ENCODE measurements at places on chromosomes 13 and 19.

DNA sequence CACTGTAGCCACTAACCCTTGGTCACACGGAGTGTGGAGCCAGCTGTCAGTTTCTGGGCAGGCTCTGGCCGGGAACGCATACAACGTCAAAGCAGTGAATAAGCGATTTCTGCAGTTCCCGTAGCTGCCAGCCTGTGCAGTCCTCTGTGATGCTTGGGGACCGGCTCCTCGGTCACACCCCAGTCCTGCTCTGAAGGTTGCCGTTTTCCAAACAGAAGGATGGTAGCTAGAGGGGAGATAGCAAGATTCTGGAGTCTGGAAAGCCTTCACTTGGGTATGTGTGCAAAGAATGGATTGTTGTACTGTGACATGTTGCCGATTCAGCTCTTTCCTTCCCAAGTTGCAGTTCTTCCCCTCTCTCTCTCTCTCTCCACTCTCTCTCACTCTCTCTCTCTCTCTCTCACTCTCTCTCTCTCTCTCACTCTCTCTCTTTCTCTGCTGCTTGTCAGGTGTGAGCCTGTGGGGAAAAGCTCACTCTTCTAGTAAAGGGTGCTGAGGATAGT, 38.7 kb upstream of the C1QTNF9 start:
- peak; percentile 88 for DNase-seq

DNA sequence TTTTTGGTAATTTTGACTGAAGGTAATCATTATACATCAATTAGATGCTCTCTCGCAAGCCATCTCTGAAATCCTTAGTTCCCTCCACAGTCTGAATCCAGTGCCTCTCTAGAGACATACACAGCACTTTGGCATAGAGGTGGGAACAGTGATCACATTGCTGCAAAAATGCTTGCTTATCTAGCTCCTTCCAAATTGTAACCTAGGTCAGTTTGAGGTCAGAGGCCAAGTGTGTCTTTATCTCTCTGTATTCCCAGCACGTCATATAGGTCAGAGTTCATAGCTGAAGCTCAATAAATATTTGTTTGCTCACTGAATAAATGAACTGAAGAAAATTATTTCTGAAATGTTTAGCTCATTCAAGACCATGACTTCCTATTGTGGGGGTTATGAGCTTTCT, 462.5 kb downstream of the DIAPH3 start:
- no peak for DNase-seq

DNA sequence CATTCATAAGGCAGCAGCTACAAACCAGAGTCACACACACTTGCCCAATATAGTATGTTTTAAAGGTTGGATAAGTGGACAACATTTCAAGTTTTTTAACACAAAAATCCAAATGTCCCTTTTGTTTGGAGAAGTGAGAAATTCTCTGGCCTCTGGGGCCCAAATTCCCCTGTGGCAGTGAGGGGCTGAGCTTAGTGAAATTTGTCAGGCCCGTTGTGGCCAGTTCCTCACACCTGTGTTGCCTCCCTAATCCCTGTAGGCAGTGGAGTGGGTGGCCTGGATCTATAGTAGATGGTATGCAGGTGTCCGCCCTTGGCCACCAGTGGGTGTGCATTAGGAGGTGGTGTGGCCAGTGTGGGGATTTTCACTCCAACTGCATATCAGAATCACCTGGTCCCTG, 6.7 kb downstream of the WDR62 start:
- no peak for DNase-seq

- DNase-seq, result no peak
Observed at GRCh38 chr13:113788413-113789135, 29.5 kb downstream of the TMEM255B start.

DNA sequence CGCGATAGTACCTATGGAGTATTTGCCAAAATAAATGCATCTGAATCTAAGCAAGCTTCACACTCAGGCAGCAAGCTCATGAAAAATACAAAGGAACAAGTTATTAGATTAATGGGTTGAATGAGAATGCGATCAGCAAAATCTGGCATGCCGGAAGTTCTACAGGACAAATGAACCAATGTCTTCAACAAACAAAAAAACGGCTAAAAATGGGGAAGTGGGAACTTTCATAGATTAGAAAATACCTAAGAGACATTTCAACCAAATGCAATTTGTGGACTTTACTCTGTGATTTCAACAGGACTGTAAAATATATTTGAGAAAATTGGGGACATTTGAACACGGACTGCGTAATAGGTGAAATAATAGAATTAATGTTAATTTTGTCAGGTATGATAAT, 22.4 kb upstream of the RNASEH2B start:
- DNase-seq, result no peak

DNA sequence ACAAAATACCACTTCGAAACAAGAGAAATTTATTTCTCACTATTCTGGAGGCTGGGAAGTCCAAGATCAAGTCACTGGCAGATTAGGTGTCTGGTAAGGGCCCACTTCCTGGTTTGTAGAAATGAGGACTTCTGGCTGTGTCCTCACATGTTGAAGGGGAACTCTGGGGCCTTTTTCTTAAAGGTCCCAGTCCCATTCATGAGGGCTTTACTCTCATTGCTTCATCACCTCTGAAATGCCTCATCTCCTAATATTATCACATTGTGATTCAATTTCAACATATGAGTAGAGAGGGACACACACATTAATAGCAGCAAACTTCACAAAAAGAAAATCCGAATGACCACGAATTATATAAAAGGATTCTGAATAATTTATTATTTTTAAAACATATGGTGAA, 21.6 kb upstream of the SIGLEC14 start:
- no peak for DNase-seq

DNA sequence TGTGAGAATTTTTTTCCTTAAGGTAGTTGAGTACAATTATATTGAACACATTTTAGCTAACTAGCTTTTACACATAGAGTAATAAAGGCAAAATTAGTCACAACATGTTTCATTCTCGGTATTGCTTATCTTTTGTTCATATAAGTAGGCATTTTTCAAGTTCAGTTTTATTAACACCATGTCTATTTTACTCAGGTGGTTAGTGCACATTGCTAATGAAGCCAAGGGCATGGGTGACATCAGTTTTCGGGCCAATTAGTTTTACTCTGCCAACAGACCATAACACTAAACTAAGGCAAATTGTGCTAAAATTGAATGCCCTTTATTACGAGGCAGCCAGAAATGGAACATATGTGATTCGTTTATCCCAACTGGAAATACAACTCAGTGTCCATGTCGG, 19.6 kb upstream of the PCDH17 start:
- DNase-seq, result no peak

- DNase-seq, result no peak
Observed at GRCh38 chr19:2618611-2619010, 83.9 kb downstream of the GNG7 start.

DNA sequence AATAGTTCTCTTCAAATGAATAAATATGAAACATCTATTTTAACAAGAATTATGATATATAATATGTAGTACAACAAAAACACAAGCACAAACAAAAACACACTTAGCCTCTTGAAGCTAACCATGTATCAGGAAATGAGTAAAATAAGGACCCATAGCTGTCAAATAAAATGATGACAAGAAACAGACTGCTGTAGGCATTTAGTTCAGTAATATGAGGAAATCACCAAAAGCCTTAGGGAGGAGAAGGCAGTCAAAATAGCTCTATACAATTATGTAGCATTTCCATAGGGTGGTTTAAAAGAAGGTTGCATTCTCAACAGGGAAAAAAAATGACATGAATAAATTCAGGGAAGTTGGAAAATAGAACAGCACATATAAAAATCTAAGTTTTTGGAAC, 163.4 kb downstream of the PCDH20 start:
- DNase-seq, result no peak

GRCh38 chr13:42071672-42072419, 23.4 kb downstream of the DGKH start:
- no peak for DNase-seq

GRCh38 chr13:111658145-111659100, 338.0 kb downstream of the TEX29 start:
- peak; percentile 35 for DNase-seq

DNA sequence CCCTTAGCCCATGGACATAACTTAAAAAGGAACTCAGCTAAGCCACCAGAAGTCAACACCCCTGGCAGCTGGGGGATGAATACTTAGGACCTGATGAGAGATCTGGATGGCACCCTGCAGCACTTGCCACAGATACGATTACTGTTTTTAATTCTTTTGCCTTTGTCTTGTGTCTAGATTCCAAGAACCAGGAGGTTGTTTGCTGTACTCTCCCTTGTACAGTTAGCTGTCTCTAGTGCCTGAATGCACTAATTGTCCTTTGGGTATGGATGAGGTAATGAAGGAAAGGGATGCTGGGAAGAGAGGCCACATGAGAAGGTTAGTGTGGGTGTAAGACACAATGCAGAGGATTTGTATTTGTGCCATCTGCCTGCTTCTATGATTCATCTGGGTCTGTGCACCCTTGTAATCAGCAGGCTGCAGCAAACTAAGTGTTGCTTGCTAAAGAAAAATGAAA, 385.8 kb downstream of the KCNRG start:
- DNase-seq, result peak; percentile 95

DNA sequence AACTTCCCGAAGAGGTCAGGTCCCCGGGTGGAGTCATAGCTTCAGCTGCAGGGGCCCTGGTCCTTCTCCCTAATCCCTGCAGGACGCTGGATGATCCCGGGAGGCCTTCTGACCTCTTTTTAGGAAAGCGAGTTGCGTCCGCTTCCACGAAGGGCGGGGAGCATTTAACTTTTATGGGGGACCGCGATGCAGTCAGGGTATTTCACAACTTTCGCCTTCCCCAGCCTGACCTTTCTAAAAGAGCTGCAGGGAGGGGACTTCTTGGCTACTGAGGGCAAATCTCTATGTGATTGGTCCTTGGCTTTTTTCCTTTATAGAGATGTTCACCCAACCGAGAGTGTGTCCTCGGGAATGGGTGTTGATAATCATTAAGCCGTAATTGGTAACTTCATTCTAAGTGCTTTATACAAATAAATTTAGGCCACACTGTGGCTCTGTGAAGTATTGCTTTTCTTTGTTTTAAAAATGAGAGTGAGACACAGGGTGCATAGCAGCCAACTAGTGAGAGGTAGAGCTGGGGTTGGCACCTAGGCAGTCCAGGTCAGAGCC, 778 bp downstream of the ZNF230 start:
- DNase-seq, result peak; percentile 1

- DNase-seq, result no peak
Observed at GRCh38 chr19:28519218-28519779, 693.7 kb downstream of the UQCRFS1 start.

GRCh38 chr19:17209126-17210036, 5.8 kb upstream of the USE1 start:
- DNase-seq, result no peak

GRCh38 chr13:43544631-43545030, 242.1 kb downstream of the ENOX1 start:
- no peak for DNase-seq

GRCh38 chr13:30865123-30866049, 40.7 kb upstream of the MEDAG start:
- DNase-seq, result peak; percentile 82

DNA sequence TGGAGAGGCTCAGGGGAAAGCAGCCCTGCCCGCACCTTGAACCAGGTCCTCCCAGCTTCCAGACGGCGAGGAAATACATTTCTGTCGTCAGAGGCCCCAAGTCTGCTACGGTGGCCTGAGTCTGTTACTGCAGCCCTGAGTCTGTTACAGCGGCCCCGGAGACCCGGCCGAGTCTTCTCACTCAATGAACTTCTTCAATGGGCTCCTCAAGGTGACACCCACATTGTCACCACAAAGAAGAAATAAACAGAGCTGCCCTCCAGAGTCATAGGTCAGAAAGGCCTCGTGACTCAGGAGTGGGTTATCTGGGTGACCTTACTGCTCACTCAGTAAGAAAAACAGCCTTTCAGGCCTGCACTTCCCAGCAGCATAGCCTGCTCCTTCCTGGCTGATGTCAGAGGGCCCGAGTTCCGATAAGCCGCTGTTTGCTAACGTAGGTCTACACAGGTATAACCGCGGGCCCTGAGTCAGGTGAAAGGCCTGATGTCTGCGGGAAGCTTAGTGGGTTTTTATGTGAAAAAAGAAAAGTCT, 66.9 kb upstream of the TM9SF2 start:
- no peak for DNase-seq

DNA sequence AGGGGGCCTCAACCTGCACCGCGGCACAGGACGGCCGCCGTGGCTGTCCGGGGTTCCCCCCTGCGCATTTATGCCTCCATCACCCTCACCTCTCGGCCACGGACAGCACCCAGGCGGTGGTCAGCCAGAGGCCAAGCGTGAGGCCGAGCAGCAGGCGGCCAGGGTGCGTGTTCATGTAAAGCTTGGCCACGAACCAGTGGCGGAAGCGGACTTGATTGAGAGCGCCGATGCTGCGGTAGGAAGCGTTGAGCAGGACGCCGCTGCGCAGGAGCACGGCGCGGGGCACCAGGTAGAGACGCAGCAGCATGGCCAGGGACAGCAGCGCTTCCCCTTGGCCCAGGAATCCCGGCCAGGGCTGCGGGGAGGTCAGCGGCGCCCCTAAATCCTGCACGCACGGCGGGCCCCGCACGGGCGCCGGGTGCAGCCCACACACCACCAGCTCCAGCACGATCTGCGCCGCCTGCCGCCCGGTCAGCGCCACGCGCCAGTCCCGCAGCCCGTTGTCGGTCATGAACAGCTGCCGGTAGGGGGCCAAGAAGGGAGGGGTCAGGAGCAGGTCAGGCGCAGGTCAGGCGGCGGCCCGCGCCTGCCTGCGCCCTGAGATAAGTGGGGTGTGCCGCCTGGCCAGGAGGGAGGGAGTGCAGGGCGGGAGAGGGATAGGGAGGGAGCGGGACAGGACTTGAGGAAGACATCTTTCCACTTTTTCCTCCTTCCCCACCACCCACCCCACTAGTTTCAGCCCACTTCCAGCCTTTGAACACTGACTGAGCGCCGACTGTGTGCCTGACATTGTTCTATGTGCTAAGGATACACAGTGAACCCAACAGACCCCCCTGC, 6.5 kb downstream of the KCNN4 start:
- peak; percentile 48 for DNase-seq

GRCh38 chr13:103451656-103452055, 385.4 kb upstream of the SLC10A2 start:
- DNase-seq, result no peak

DNA sequence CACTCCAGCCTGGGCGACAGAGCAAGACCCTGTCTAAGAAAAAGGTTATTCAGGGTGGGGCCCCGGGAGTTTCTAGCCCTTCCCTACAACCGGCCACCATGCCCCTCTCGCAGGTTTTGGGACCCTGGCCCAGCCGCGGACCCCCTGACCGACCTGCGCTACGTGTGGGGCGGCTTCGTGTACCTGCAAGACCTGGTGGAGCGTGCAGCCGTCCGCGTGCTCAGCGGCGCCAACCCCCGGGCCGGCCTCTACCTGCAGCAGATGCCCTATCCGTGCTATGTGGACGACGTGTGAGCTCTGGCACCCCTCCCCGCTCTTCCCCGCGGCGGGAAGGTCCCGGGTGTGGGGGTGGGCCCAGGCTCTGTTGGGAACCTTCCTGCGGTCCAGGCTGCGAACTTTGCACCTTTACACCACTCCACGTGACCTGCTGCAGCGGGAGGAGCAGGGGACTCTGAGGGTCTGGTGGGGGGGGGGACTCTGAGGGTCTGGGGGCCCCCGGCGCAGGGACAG, 6.3 kb downstream of the ABCA7 start:
- no peak for DNase-seq
